ENCODE measurements at places on chromosomes 4 and X.

DNA sequence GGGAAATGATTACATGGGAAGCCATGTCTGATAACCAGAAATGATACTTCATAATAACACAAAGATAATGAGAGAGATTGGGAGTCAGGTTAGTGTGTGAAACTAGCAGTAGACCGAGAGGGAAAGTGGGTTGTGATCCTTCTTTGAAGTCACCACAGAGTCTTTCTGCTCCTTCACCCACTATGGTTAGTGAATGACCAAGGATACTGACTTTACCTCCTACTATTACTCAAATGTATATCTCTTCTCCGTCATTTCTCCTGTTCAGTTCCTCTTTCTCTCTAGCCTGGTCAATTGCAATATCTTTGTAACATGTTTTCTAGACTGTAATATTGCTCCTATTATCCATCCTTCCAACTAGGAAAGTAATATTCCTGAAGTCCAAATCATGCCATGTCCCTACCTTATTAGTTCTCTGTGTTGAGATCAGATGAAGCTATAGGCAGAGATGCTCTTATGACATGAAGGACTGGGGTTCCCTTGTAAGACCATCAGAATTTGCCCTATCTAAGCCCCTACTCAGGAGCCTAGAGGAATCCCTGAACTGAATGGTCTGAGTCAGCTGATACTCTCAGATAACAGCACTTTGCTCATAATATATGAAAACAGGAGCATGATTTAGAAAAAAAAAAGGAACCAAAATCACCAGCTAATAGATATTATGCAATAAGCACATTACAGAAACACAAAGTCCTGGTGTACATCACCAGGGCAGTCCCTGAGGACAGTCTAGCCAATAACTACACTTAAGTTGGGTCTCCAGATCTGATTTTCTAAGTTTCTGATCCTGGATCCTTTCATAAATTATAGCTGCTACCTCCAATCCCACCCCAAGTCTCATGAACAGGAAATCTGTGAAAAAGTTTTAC, 81.2 kb downstream of the SHROOM3 start:
- no peak for DNase-seq

DNA sequence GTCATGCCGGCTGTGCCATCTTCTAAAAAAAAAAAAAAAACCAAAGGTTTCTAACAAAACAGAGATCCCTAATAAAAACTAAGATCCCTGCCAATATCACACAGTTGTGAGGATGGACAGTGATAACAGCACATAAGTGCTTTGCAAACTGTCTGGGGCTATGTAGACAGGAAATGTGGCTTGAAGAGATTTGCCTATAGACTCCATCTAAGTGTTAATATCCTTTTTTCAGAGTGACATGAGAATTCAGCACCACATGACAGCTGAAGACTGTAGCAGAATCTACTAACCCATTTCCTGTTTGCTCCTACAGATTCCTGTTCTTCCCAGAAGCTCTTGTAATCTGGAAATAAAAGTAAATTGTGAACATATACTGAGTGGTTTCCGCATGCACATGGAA, 215.4 kb downstream of the KDR start:
- no peak for DNase-seq

- no peak for DNase-seq
Observed at GRCh38 chrX:145524931-145525330, 277.6 kb downstream of the SPANXN1 start.

GRCh38 chr4:77818602-77819403, at the start of gene CNOT6L:
CNOT6L (minus strand) TSS chr4:77819368; CDS start chr4:77819308, 60 bp downstream.
- peak; percentile 53 for DNase-seq

GRCh38 chr4:7472442-7473013, 37.8 kb upstream of the PSAPL1 start:
- no peak for DNase-seq

DNA sequence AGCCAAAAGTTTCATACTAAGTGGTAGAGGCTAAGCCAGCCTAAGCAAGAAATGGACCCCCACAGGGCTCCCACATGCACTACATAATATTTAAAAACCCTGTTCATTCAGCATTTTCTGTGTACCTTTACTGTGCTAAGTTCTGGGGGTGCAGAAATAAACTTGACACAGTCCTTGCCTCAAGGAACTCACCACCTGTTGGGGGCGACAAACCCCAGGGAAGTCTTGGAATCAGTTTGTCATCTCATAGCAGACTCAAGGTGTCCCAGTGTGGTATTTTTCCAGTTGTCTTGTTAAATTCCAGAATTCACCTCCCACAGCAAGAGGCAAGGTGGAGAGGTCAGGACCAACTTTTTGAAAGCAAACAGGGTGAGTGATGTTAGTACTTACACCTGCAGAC, 43.1 kb downstream of the ATG4A start:
- DNase-seq: peak; percentile 2

DNA sequence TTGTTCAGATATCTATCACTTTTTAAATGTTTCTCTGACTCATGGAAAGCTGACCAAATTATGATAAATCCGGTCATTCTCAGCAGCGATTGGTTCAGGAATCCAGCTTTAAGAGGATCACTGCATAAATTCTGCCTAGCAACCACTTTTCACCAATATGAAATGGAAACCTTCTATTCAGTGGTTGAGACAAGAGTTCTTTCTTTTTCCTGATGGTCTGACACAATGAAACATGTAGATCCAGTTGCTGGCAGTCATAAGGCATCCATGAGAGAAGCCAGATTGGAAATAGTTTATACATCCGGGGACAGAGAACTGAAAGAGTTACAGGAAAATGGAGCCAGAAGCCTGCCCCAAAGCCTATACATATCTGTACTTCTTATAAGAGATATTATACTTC, 27.2 kb downstream of the MAB21L2 start:
- no peak for DNase-seq

Measured in hematopoietic multipotent progenitor cell treated with erythropoietin and hydrocortisone succinate and interleukin-3 and kit ligand, for 8 days (in vitro differentiated cells).